ENCODE measurements at places on chromosomes 12 and 14.

DNA sequence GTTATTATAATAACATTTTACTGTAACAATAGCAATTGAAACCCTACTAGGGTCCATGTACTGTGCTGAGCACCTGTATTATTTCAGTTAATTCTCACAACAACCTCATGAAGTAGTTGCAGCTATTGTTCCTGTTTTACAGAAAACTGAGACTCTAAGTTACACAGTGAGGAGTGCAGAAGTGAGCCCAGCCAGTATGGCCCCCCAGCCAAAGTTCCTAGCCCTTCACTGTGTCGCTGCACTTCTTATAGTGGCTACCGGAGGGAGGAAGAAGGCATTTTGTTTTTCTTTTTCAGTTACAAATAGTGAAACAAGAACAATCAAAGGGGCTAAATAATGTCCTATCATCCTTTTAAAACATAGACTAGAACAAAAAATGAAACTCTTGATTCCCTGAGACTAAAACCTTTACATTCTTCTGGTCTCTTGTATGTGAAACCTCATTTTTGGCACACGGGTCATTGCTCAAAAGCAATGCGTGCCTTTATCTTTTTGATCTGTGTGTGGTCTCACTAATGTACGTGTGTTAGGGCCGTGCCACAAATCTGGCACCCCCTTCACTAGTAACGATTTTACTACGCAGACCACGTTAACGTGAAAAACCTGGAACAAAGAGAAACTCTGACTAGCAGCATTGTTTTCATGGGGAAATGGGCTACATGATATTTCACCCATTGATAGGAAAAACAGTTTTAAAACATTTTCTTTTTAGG lies 88.7 kb downstream of the LLPH start:
- DNase-seq: no peak

DNA sequence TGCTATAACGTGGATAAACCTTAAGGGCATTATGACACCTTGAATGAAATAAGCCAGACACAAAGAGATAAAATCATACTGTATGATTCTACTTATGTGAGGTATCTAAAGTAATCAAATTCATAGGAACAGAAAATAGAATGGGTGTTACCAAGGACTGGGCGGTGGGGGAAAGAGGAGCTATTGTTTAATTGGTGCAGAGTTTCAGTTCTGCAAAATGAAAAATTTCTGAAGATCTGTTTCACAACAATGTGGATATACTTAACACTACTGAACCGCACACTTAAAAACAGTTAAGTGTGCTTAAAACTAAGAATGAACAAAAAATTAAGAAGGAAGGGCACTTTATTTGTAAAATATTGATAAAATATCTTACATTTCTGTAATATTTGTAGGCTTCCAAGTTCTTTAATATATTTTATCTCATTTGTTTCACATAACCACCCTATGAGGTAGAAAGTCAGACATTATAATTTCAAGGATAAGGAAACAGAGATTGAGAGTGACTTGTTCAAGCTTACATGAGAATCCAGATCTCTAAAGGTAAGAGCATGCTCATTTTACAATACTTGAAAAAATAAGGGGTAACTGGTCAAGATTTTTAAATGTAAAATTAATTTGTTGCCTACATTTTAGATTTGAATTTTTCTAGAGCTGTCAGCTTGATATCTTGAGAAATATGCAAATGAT lies 14.9 kb downstream of the LTA4H start:
- DNase-seq: no peak

DNA sequence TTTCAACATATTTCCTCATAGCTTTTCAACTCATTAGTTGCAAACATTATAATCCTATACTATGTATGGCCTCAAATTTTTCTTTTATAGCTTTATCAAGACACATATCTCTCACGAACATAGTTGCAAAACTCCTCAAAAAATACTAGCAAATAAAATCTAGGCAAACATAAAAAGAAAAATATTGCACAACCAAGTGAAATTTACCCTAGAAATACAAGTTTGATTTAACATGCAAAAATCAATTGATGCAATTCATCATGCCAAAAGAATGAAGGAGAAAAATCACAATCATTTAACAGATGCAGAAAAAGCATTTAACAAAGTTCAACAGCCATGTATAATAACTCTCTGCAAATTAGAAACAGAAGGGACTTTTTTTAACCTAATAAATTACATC lies 33.3 kb upstream of the KCNH5 start:
- DNase-seq: no peak

DNA sequence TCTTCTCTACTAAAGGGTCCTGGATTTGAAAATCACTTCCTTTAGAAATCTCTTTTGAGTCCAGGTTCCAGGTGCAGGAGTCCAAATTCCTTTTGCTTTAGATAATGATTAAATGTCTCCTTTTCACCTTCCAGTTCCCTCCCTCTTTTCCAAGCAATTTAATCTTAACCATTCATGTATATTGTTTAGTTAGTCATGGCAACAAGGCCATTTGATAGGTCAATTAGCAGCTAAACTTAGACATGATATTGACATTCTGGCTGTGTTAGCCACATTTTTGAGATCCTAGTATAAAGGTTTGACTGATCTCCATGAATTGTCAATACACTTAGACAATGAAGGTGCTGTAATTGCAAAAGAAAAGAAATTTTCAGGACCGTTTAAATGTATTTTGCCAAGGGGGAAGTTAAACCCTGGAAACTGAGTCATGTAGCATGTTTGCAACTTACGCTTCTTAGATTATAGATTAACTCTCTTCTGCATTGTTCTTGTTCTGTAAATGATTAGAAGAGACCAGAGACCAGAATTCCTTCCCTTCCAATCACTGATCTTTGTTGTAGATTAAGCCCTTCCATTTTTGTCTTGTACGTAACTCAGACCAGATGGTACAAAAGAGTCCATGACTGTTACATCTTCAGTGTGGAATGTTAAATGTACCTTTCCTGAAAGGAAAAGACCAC lies 12.4 kb upstream of the C12orf75 start:
- no peak for DNase-seq

DNA sequence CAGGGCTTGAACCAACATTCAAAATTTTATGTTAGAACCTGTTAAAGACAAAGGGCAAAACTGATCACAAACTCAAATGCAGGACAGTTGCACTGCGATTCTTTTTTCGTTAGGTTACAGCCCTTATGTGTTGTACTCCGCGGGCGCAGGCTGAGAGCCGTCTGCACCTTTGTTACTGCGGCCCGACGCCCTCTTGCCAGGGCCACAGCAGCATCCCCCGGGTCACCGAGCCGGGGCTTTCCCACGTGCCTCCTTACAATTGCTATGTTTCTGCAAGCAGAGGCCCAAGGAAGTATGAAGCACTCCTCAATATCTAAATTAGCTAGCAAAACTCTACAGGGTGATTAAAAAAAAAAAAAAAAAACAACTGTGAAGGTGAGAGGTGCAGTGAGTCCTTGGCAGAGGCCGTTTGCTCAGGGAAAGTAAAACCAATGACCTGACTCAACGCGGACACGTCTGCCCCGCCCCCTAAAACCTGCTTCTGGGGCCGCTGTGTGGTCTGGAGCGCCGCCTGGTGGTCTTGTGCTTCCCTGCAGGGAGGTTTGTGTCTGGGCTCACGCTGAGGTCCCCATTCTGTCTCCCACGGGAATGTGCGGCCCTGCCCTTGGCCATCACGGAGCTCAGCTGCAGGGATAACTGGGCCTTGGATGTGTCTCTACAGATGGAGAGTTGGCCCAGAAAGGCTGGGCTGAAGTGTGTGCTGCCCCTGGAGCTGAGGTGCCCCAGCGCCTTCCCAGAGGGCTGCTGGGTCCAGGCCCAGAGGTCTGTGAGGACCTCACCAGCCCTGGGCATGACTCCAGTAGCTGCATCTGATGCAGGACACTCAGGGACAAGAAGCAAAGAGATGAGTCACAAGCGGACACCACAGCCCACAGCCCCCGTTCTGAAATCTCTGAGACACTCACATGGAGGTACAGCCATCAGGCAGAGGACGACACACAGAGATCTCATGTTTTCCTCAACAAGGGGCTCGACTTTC lies 418.5 kb downstream of the TMEM121 start:
- peak; percentile 41 for DNase-seq

DNA sequence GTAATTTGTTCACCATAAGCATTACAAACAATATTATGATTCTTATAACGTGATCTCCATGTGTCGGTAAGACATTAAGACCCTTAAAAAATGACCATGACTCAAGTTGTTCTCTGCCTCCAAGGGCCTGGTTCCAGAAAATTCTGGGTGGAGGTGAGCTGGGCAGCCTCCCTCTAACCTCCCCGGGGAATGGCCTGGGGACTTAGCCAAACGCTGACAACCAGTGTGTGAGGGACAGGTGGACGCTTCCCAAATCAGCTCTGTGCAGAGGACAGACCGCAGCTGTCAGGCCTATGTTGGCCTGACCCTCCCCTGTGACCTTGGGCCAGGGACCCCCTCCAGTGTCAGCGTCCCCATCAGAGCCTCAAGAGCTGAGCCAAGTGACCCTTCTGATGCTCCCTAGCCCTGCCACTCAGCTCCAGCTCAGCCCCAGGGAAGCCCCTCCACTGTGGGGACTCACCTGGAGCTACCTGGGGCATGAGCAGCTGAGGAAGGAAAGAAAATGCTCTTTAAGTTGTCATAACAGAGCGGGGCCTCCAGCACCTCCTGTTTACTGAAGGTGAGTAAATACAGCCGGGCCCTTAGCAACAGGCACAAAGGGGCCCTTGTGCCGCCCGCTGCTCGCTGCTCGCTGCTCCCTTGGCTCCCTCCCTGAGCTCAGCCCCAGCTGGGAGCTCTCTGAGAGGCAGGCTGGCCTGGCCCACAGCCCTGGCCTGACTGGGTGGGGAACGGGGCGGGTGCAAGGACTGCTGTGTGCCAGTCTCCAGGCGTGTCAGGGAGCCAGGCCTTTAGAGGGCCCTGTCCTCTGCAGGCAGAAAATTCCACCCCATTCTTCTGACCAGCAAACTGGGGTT lies 116.6 kb downstream of the CALM1 start:
- DNase-seq: peak; percentile 91

Measured in NCI-H187 (cell line).